AG09309 (cell line): ENCODE measurements at places on chromosomes 6 and 20.

DNA sequence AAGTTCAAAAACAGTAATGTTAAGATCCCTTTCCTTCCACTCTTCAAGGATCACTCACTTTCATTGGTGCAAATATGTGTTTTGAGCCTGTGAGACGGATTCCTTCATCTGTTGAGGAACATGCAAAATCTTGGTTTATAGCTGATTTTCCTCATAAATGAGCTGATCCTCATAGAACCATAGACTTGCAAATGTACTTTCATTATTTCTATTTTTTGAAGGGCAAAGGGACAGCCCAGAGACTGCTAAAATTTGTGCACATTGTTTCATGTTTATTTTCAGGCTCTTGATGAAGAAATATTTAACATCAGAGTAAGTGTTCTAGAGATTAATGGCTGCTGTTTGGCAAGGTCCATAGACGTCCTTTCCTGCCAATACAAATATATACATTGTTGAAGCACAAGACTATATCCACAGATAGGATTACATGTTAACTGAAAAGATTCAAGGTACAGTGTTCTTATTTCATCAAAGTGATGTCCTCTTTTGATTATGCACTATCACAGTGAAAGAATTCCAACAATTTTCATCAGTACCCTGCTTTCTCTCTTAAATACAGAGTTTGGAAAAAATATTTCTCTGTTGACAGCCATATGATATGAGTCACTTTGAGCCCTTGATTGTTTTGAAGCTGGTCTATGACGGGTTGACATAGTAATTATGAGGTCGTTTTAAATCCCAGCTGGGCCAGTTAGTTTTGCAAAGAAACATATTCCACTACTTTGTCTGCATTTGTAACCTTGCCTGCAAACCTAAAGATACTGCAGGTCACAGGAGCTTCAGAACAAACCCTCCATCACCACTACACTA lies 95.7 kb downstream of the FILIP1 start:
- no peak for DNase-seq

GRCh38 chr6:159788753-159789376 lies 537 bp downstream of the TCP1 start:
- DNase-seq = no peak

GRCh38 chr20:25223179-25223661 lies 24.7 kb upstream of the PYGB start:
- peak; percentile 52 for DNase-seq

GRCh38 chr20:52746190-52746589 lies 226.0 kb upstream of the TSHZ2 start:
- DNase-seq = no peak

DNA sequence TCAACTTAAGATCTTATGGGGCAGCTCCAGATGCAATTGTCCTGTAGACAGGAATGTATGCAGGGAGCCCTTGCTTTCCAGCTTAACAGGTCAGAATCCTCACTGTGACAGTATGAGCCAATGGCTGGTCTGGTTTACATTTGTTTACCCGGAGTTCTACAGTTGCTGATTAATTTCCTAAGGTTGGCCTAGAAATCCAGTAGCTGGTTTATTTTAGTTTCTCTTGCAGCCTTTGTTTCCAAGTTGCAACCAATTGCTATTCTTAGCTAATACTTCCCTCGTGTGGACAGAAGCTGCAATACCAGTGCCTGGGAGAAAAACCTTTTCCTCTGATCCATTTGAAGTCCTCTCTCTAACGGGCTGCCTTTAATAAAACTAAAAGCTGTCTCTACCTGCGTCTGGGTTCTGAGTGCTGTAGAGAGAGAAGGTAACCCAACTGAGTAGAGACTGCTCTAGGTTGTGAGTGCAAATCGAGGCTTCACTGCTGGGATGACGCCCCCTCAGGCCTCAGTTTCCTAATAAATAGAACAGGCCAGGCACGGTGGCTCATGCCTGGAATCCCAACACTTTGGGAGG lies 45.9 kb downstream of the ZNF217 start:
- peak; percentile 35 for DNase-seq

GRCh38 chr20:7302250-7302649 lies 534.8 kb downstream of the BMP2 start:
- DNase-seq = no peak

DNA sequence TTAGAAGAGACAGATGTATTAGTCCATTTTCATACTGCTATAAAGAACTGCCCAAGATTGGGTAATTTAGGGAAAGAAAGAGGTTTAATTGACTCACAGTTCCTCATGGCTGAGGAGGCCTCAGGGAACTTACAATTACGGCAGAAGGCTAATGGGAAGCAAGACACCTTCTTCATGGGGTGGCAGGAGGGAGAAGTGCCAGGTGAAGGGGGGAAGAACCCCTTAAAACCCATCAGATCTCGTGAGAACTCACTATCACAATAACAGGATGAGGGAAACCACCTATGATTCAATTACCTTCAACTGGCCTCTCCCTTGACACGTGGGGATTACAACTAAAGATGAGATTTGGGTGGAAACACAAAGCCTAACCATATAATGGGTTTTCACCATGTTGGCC lies 28.9 kb upstream of the PNRC1 start:
- DNase-seq = no peak

DNA sequence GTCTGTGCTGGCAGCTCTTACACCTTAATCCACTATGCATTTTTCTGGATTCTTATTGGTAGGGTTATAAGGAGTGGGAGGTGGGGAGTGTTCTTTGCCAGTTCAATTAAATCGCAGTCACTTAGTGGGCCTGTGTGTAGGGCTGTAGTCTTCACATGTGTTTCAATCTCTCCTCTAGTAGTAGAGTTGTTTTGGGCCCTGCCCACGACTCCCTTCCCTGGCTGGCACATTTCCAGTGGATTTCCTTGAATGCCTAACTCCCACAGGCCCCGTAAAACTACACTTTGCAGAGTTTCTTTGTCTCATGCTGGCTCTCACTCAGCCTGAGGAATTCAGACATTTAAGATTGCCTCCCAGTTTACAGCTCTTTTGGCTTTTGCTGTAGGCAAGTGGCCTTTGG lies 414.0 kb upstream of the OPRM1 start:
- DNase-seq = no peak

DNA sequence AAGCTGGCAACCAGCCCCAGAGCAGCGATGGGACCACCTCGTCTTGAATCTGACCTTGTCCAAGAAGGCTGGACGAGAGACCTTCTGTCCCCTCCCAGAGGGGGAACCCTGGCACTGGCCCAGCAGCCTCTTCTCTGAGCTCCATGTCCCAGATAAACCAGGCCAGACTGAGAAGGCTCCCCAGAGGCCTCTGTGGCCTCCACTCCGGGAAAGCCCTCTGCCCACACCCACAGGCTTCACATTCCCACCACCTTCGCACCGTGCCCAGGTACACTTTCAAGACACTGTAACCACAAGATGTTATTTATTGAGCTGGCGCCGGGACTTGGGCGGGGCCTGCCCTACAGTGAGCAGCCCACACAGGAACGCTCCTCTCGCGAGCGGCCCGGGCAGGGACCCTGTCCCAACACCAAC lies 33.2 kb downstream of the ADA start:
- DNase-seq = no peak

DNA sequence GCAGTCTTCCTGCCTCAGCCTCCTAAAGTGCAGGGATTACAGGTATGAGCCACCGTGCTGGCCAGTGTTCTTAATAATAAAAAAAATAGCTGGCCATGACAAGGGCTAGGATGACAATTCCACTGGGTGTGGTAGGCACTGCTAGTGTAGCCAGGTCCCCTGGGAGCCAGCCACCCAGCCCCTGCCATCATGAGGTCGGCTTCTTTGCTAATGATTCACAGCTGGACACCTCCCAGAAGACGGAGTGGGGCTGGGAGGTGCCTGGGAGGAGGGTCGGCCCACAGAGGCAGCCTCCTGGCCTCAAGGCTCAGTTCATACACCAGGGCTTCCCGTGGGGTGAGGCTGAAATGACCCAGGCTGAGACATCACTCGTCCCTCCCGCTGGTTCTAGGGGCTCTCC lies 230.4 kb downstream of the TAF4 start:
- DNase-seq = no peak

DNA sequence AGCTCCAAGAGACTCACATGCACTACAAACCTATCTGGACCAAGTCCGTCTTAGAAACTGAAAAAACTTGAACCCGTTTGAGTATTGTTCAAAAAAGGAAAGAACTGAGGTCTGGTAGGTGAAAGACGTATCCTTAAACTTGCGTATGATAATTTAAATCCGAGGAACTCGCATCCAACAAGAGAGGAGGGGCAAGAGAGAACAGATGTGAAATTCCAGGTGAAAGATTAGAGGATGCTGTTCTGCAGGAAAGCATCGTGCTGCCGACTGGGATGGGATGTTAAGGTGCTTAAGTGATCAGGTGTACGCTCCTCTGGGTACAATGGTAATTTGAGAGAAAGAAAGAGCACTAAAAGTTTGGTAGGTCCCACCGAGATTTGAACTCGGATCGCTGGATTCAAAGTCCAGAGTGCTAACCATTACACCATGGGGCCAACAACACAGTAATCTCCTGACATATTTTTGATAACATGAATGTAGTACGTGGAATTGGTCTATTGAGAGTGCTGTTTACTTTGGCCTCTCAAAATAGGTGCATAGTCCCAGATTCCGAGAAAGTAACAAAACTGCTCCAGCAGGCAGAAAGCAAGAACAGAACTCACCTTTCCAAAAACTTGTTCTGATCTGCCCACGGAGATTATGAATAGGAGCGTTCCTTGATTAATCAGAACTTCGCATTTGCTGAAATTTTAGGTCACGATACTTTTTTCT lies 53.5 kb upstream of the BTN3A2 start:
- DNase-seq = no peak

- no peak for DNase-seq
Measured at GRCh38 chr20:23409800-23410199, 11.5 kb downstream of the NAPB start.

DNA sequence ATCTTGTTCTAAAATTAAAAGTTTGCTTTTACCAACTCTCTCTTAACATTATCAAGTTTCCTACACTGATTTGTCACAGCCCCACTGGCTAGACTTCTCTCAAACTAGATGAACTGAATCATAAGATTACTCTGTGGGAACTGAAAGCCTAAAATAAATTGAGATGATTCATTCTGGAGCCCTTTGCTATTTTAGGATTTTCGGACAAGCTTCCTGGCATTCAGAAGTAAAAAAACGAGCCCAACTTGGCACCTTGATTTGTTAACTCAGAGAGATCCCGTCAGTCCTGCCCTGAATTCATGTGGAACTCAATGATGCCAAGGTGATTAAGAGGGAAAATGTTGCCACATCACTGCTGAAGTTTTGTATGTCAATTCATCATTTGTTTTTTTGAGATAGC lies 122.0 kb upstream of the NRSN1 start:
- DNase-seq = peak; percentile 38

DNA sequence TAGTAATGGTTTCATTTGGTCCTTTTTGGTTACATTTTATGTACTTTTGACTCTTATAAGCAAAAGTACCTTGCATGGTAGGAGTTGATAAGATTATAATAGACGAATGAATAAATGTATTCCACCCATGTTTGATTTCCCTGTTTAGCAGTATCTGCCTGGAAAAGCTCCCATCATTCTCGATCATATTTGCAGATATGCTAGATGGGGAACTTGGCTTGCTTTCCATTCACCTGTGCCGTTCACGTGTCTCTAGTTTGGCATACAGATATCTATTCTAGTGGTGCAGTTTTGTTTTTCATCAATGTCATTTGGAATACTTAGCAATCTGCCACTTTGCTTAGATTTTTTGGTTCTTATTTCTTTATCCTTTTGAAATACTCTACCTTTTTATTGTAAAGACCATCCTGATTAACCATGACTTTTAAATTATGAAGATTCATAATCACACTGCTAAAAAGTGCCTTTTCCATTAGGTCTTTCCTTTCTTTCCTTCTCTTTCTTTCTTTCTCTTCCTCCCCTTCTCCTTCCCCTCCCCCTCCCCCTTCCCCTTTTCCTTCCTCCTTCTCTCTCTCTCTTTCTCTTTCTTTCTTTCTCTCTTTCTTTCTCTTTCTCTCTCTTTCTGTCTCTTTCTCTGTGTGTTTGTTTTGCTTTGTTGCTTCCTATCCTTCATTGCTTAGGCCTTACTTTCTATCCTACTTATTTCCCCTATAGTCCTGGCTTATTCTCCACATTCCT lies 40.4 kb downstream of the ANKS1A start:
- DNase-seq = no peak

GRCh38 chr20:46128310-46129151 lies 10.4 kb downstream of the CD40 start:
- DNase-seq = no peak

GRCh38 chr20:46375771-46376170 lies 30.6 kb downstream of the ELMO2 start:
- no peak for DNase-seq

DNA sequence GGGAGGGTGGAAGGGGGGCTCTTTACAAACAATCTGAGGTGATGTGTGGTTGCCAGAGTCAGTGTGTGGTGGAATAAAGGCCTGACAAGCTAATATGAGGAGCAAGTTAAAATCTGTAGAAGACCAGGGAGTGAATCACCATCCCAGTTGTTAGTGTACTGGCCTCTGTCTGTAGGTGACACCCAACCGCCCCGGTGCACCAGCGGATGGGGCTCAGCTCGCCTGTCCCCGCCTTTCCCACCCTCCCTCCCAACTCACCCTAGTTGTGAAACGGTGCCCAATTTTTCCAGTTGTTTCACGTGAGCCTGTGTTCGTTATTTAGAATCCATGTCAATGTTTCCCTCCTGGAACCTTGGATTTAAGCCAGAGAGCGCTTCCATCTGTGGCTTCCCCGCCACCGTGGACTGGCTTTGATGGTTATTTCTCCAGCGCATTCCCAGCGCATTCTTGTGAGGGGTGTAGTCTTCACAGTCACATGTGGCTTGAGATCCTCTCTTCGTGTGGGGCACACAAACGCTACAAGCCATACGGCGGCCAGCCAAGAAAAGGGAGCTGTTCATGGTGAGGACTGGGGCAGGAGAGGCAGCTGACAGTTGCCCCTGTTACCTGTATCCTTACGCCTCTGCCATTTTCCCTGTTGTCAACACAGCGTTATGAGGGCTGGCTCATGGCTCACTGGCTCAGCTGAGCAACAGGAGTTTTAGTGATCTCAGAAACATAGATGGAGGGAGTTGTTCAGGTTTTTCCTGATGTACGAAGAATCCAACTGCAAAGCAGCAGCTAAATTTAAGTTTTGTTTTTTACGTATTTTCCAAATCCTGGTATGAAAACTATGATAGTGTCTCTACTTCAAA lies 137.6 kb downstream of the ZDHHC14 start:
- DNase-seq = no peak

DNA sequence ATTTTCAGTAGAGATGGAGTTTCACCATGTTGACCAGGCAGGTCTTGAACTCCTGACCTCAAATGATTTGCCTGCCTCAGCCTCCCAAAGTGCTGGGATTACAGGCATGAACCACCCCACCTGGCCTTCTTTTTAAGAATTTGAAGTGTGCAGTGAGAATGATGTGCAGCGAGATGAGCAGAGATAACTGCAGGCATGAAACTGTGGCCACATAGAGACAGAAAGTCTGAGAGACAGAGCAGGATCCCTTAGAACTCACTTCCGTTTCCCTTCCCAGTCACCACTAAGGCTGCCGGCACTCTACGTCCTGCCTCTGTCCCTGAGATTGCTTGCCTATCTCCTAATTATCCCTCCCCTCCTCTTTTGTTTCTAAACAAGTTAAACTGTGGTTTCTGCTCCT lies 27.2 kb downstream of the IL22RA2 start:
- no peak for DNase-seq
